ENCODE measurements at places on chromosomes 4 and X. TPM values are rescaled to one million over a fixed set of nuclear protein-coding genes. Genes with fewer than 3 reads are reported as not detected.

The GAB3 gene
- polyA plus RNA-seq: 0.06 TPM

The APLN gene
- 0.38 TPM for polyA plus RNA-seq

The ATP1B4 gene
- polyA plus RNA-seq: not detected

The TNMD gene
- 0.24 TPM for polyA plus RNA-seq

The POU3F4 gene
- polyA plus RNA-seq: 4.4 TPM

The TBC1D8B gene
- 2.1 TPM for polyA plus RNA-seq

The GAGE12H gene
- polyA plus RNA-seq: not detected

The DCAF12L1 gene
- polyA plus RNA-seq: not detected

The TRAPPC2 gene
- 70.0 TPM for polyA plus RNA-seq

The ETDB gene
- polyA plus RNA-seq: not detected

The CXCL10 gene
- not detected for polyA plus RNA-seq

The SSX2B gene
- not detected for polyA plus RNA-seq

The MEPE gene
- polyA plus RNA-seq: not detected

The RNF113A gene
- 27.2 TPM for polyA plus RNA-seq

The PROM1 gene
- polyA plus RNA-seq: 2.3 TPM

The SULT1B1 gene
- not detected for polyA plus RNA-seq

The TECRL gene
- polyA plus RNA-seq: not detected

The SYN1 gene
- polyA plus RNA-seq: 4.3 TPM

The CETN2 gene
- 163 TPM for polyA plus RNA-seq

The CORIN gene
- 0.25 TPM for polyA plus RNA-seq

The ZNF732 gene
- not detected for polyA plus RNA-seq

The SRPX2 gene
- 0.59 TPM for polyA plus RNA-seq

The CLDN2 gene
- polyA plus RNA-seq: not detected

The PDLIM3 gene
- 2.2 TPM for polyA plus RNA-seq

The RAP1GDS1 gene
- 41.1 TPM for polyA plus RNA-seq

The BCOR gene
- polyA plus RNA-seq: 23.7 TPM

The BCORL1 gene
- polyA plus RNA-seq: 1.0 TPM
